Osteoblast (primary cell): ENCODE measurements at places on chromosomes 16 and 17. TPM values are rescaled to one million over a fixed set of nuclear protein-coding genes. Genes with fewer than 3 reads are reported as not detected.

DNA sequence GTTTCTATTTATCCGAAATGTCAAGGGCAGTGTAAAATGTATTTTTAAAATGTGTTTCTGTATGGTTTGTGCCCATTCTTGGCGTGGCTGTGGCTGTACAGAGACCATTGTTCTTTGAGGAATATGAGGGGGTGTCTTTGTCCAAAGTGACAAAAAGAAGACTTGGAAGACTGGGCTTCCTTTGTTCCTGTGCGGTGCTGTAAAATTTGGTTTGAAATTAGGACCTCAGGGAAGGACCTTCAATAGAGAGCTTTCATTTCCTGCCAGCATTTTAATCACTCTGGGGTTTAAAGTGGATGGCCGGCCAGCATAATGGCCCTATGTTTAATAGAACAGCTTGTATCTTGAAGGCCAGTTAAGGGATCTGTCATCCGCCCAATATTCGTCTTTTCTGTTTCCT lies 190.1 kb upstream of the TBX2 start:
- no peaks in the 10 kb centered on the region for H3K27me3 ChIP-seq
- peaks cover 23% of the 10 kb centered on the region for H3K4me1 ChIP-seq
- no peak overlapping the region for H3K27ac ChIP-seq
- no peak overlapping the region for H3K4me3 ChIP-seq
- DNase-seq: no peak

DNA sequence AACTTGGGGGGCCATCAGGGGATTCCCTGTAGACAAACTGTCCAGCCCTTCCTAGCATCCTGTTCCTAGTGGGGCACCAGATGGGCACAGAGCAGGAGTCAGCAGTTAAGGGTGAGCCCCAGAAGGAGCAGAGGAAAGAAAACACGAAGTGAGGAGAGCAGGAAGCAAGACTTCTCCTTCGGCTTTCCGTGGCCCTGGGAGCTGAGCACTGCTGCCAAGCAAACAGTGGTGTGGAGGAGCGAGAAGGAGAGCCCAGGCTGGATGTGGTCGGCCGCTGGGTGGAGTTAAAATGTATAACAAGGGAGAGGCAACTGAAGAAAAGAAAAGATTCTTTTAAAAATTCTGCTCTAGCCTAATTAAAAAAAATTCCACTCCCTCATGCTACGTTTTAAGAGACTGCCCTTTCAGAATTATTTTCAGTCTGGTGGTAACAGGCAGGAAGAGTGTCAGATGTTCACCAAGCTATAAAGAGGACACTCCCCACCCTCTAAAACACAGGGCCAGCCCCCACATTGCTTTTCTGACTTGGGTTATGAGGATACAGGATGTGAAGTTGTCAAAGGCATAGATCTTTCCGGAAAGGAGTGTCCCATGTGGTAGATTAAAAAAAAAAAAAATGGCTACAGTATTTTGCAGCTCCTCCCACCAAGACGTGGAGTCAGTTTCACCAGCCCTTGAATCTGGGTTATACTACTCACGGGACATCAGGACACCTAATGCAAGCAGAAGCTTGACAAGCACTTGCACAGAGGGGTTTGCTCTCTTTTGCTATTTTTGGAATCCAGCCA lies 74.9 kb upstream of the ZFHX3 start:
- H3K4me3 ChIP-seq: peak overlapping the region; percentile 51
- DNase-seq: no peak
- H3K27ac ChIP-seq: peak overlapping the region; percentile 62
- no peaks in the 10 kb centered on the region for H3K36me3 ChIP-seq
- peaks cover 18% of the 10 kb centered on the region for H3K4me1 ChIP-seq
- H3K27me3 ChIP-seq: peaks cover 3% of the 10 kb centered on the region

GRCh38 chr17:36778448-36778847 lies 158.8 kb upstream of the LHX1 start:
- H3K27me3 ChIP-seq: peaks cover 8% of the 10 kb centered on the region
- H3K4me1 ChIP-seq: no peaks in the 10 kb centered on the region
- no peak overlapping the region for H3K27ac ChIP-seq
- H3K36me3 ChIP-seq: no peaks in the 10 kb centered on the region

DNA sequence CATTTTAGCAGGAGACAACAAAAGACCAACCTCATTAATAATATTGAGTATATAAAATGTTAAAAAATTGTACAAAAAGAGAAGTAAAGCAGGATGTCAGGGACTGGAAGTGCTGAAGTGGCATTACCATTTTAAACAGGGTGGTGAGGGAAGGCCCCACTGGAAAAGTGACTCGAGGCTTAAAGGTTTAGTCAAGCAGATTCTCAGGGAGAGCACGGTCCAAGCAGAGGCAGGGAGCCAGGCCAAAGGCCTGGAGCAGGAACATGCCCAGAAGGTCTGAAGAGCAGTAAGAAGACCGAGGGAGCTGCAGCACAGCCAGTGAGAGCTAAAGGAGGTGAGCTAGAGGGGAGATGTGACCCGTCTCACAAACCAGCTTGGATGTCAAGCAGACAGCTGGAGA lies 7.6 kb downstream of the XPO6 start:
- H3K4me1 ChIP-seq: no peaks in the 10 kb centered on the region
- no peak overlapping the region for H3K4me3 ChIP-seq

- DNase-seq: no peak
- no peaks in the 10 kb centered on the region for H3K36me3 ChIP-seq
- H3K4me3 ChIP-seq: no peak overlapping the region
- no peaks in the 10 kb centered on the region for H3K4me1 ChIP-seq
- no peaks in the 10 kb centered on the region for H3K27me3 ChIP-seq
- H3K27ac ChIP-seq: no peak overlapping the region
These were observed 55.0 kb upstream of the NOL11 start for GRCh38 chr17:67662712-67663111.

GRCh38 chr16:56748191-56748590 lies 18.3 kb downstream of the NUP93 start:
- no peak for DNase-seq
- H3K4me3 ChIP-seq: no peak overlapping the region
- peaks cover 4% of the 10 kb centered on the region for H3K36me3 ChIP-seq
- H3K27me3 ChIP-seq: no peaks in the 10 kb centered on the region
- H3K4me1 ChIP-seq: peaks cover 14% of the 10 kb centered on the region

- no peaks in the 10 kb centered on the region for H3K36me3 ChIP-seq
- peaks cover 5% of the 10 kb centered on the region for H3K27me3 ChIP-seq
- H3K4me3 ChIP-seq: peak overlapping the region; percentile 59
- H3K27ac ChIP-seq: no peak overlapping the region
These were observed 151.1 kb upstream of the GSE1 start for GRCh38 chr16:85461814-85462713.

GRCh38 chr17:45127207-45127547 lies 5.1 kb downstream of the PLCD3 start:
- no peak overlapping the region for H3K4me3 ChIP-seq
- DNase-seq: no peak
- no peaks in the 10 kb centered on the region for H3K36me3 ChIP-seq
- peaks cover 30% of the 10 kb centered on the region for H3K4me1 ChIP-seq

DNA sequence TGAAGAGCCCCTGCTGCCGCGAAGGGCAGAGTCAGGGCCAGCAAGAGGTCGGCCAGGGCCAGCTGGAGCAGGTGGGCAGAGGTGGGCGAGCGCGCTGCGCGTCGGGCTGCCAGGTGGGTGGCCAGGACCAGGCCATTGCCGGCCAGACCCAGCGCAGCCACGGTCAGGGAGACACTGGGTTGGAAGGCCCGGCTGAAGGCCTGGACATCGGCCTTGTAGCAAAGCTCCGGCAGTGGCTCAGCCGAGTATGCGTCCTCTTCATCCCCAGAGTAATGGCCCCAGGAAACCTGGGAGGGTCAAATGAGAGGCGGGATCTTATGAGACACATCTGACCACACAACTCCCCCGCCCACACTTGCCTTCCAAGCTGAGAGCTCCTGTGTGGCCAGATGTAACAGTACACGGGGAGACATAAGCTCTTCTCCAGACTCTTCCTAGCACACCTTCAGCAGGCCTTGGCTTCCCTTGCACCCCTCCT lies 1.3 kb downstream of the CCR10 start:
- peak; percentile 79 for DNase-seq
- H3K27ac ChIP-seq: peak overlapping the region; percentile 80
- peaks cover 5% of the 10 kb centered on the region for H3K36me3 ChIP-seq
- H3K4me3 ChIP-seq: peak overlapping the region; percentile 68
- no peaks in the 10 kb centered on the region for H3K27me3 ChIP-seq

DNA sequence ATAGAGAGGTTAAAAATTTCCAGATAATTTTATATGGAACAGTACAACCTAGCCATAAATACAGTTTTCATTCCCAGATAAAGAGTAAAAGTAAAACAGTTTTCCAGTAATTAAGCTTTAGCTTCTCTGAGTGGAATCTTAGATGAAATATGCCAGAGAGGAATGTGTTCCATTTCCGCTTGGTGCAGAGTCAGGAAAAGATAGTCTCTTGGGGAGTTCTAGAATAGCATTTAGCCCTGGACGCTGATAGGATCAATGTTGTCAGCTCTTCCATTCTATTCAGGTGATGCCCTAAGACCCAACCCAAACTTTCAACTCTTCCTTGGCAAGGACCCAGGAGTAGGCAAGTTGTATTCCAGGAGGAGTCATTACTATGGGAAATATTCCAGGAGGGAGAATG lies 30.9 kb upstream of the ABCA3 start:
- no peak overlapping the region for H3K27ac ChIP-seq
- no peaks in the 10 kb centered on the region for H3K36me3 ChIP-seq
- peaks cover 8% of the 10 kb centered on the region for H3K27me3 ChIP-seq
- DNase-seq: no peak
- no peak overlapping the region for H3K4me3 ChIP-seq

DNA sequence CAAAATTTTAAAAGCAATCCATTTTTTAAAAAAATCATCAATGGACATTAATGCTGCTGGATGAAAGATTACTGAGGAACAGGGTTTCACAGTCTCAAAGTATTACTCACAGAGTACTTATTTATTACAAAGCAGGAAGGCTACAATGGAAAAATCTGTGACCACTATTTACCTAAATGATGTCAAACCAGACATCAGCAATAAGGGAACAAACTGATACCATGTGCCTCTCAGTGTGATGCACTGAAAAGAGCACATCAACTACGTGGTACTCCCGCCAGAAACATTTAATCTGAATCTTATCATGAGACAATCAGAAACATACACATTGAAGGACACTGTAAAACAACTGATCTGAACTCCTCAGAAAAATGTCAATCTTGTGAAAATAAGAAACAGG lies 124.2 kb downstream of the PARN start:
- H3K27ac ChIP-seq: peak overlapping the region; percentile 43
- H3K27me3 ChIP-seq: no peaks in the 10 kb centered on the region
- DNase-seq: no peak

- H3K27ac ChIP-seq: peak within 1 kb of the TSS; percentile 84
- no peaks in the 10 kb centered on the region for H3K27me3 ChIP-seq
- DNase-seq: peak; percentile 99
- no peaks in the 10 kb centered on the region for H3K36me3 ChIP-seq
- peaks cover 30% of the 10 kb centered on the region for H3K4me1 ChIP-seq
- peak within 1 kb of the TSS; percentile 91 for H3K4me3 ChIP-seq
These were observed at the start of gene ARHGAP23 for GRCh38 chr17:38428112-38428642. ARHGAP23 (plus strand) TSS chr17:38428464; CDS start chr17:38428486, 22 bp downstream.

GRCh38 chr17:81294512-81295030 lies 536 bp downstream of the SLC38A10 start:
- H3K36me3 ChIP-seq: no peaks in the 10 kb centered on the region
- peak; percentile 90 for DNase-seq
- peaks cover 14% of the 10 kb centered on the region for H3K4me1 ChIP-seq
- H3K27ac ChIP-seq: peak overlapping the region; percentile 86
- H3K4me3 ChIP-seq: peak overlapping the region; percentile 91

DNA sequence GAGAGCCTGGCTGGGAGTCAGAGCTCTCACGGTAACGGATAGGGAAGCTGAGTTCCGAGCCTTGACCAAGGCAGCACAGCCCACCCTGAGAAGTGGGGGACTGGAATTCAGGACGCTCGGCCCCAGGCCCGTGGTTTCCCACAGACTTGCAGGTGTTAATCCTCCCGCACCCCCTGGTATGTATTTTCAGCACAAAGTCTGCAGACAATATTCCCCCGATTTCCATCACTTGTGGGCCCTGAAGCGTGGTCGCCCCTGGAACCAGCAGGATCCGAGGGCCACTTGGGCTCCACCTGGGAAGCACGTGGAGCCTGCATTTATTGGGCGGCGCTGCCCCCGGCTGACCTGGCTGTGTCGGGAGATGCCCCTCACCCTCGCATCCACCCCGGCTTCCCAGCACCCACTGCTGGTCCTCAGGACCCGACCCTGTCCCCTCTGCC lies 60.2 kb downstream of the WSB1 start:
- DNase-seq: no peak
- H3K36me3 ChIP-seq: no peaks in the 10 kb centered on the region
- no peaks in the 10 kb centered on the region for H3K27me3 ChIP-seq
- H3K4me3 ChIP-seq: peak overlapping the region; percentile 82
- H3K4me1 ChIP-seq: peaks cover 12% of the 10 kb centered on the region

DNA sequence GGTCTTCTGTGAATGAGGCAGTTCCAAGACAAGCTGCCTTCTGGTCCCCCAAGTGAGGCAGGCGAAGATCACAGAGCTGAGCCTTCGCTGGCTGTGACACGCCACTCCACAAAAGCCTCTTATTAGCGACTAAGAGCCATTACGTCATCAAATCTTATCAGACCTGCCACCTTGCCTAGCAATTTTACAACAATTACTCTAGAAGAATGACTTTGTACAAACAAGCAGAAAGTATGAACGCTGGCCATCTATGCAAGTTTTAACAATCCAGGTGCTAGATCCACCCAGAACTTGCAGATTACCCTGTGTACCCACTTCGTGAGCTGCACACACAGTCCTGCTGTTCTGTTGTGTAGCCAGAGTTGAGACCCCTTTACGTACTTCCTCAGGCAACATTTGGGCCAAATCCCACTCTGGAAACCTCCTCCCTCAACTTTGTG lies 3.8 kb upstream of the ICAM2 start:
- no peak for DNase-seq
- H3K27ac ChIP-seq: no peak overlapping the region
- peaks cover 12% of the 10 kb centered on the region for H3K4me1 ChIP-seq
- no peak overlapping the region for H3K4me3 ChIP-seq

- no peak overlapping the region for H3K27ac ChIP-seq
- H3K4me3 ChIP-seq: no peak overlapping the region
These were observed 18.2 kb upstream of the RBFOX3 start for GRCh38 chr17:79628861-79629547.

- H3K36me3 ChIP-seq: peaks cover 11% of the 10 kb centered on the region
- H3K4me1 ChIP-seq: peaks cover 39% of the 10 kb centered on the region
- H3K27me3 ChIP-seq: no peaks in the 10 kb centered on the region
- no peak for DNase-seq
- H3K4me3 ChIP-seq: no peak overlapping the region
These were observed 24.1 kb downstream of the SERPINF1 start for GRCh38 chr17:1785930-1786329.

- DNase-seq: no peak
- H3K27ac ChIP-seq: no peak overlapping the region
- no peaks in the 10 kb centered on the region for H3K27me3 ChIP-seq
- H3K36me3 ChIP-seq: no peaks in the 10 kb centered on the region
- H3K4me1 ChIP-seq: no peaks in the 10 kb centered on the region
- H3K4me3 ChIP-seq: no peak overlapping the region
These were observed 188.2 kb upstream of the CIBAR2 start for GRCh38 chr16:85300406-85300968.

Gene ZFPM1
- total RNA-seq: 0.88 and 2.2 TPM in 2 replicates

Gene CSNK2A2
- 38.6 and 40.5 TPM in 2 replicates for total RNA-seq

Gene RUNDC3A
- total RNA-seq: under 0.01 TPM in 1 of 2 replicates, not detected in the other

Gene VMO1
- total RNA-seq: 0.29 TPM in 1 of 2 replicates, not detected in the other

Gene CRISPLD2
- total RNA-seq: 40.2 and 122 TPM in 2 replicates

Gene ZFP90
- total RNA-seq: 39.5 and 41.3 TPM in 2 replicates

Gene HASPIN
- total RNA-seq: 1.4 and 1.5 TPM in 2 replicates

Gene KRT33B
- 0.29 and 1.1 TPM in 2 replicates for total RNA-seq

Gene CYGB
- 39.1 and 74.0 TPM in 2 replicates for total RNA-seq

Gene TBC1D26
- total RNA-seq: under 0.01 TPM in 1 of 2 replicates, not detected in the other

Gene ZNF213
- total RNA-seq: 8.0 and 9.4 TPM in 2 replicates

Gene CDK3
- 0.72 and 0.88 TPM in 2 replicates for total RNA-seq
